ENCODE measurements at places on chromosomes 12 and 14.
A peak's percentile ranks its signal among the peaks of the same experiment; 100 is the strongest.

GRCh38 chr14:34324363-34324795 lies 137.7 kb downstream of the SPTSSA start:
- H3K4me3 ChIP-seq: no peak overlapping the region
- H3K4me1 ChIP-seq: no peaks in the 10 kb centered on the region
- DNase-seq: no peak
- no peaks in the 10 kb centered on the region for H3K36me3 ChIP-seq

DNA sequence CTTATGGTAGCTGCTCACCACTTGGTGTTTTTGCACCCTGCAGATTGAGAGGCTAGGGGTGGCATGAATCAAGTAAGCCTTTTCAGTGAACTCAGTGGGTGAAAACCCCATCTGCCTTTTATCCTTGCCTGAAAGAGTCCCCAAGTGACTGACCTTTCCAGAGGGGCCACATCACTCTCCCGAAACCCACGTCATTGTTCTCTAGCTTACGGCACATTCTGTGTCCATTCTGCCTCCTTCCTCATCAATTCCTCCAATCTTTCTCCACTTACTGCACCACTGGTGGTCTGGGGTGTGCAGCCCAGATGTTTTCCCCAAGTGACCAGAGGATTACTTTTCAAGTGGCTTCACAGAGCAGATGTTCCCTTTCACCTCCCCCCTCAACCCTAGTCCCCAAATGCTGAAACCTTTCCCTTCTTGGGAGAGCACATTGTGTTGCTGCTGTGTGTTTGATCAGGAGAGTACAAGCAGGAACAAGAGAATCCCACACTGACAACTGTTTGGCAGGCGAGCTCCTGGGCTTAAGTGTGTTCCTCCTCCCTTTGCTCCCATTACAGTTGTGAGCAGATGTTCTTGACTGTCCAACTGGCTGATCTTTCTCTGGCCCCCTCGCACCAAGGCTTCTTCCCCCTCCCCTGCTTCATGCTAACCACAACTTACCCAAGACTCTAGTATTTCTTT lies 138.0 kb upstream of the IGF1 start:
- no peaks in the 10 kb centered on the region for H3K36me3 ChIP-seq
- H3K4me3 ChIP-seq: no peak overlapping the region
- no peak for DNase-seq
- no peaks in the 10 kb centered on the region for H3K27me3 ChIP-seq
- no peaks in the 10 kb centered on the region for H3K4me1 ChIP-seq
- no peak overlapping the region for H3K27ac ChIP-seq

DNA sequence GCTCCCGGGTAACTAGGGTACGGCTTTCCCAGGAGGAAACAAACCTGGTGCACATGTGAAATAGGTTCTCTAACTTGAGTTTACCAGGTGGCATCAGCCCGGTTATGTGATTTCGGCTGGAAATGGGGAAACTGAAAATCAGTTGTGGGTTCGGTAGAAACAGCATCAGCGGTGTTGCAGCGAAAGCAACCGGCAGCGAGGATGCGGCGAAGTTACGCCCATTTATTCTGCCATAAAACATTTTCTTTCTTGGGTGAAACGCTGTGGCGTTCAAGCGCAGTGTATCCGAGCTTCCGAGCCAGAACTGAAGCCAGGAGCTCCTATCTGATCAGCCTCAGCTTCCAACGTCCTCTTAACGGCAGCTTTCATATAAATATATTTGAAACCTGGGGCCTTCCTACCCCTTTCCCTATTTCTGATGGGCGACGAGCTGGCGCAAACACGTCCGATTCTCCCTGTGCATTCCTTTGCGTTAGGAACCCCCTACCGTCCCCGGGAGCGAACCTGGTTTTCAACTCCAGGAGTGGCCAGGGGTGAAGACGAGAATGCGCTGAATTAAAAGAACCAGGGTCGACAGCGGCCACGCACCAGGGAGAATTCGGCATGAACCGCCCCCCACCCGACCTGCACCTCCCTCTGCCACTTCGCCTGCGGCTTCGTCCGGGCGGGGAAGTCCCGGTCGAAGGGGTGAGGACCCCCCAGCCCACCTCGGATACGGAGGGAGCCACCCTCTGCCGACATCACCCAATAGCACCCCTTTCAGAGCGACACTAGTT lies 1.6 kb downstream of the DPF3 start:
- H3K4me1 ChIP-seq: no peaks in the 10 kb centered on the region
- peak overlapping the region; percentile 15 for H3K4me3 ChIP-seq
- H3K27ac ChIP-seq: no peak overlapping the region

GRCh38 chr14:99599393-99599792 lies 4.6 kb downstream of the CCDC85C start:
- no peak for DNase-seq
- H3K27ac ChIP-seq: no peak overlapping the region
- no peaks in the 10 kb centered on the region for H3K4me1 ChIP-seq
- H3K36me3 ChIP-seq: no peaks in the 10 kb centered on the region

DNA sequence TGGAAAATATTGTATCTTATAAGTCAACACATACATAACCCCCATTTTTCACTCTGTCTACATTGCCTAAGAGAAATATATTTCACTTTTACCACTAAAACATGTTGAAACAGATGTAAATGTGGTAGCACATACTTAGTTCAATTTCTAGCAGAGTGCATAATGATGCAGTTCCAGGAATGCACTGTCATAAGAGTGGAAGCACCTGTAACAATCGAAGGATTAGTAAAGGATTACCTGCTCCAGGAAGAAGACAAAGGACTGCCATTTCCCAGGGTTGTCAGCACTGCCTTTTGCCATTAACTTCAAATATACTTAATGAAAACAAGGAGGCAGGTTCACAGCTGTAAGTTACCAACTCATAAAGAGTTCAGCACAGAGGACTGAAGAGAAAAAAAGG lies 24.6 kb downstream of the DAD1 start:
- H3K27ac ChIP-seq: no peak overlapping the region
- no peak overlapping the region for H3K4me3 ChIP-seq
- no peaks in the 10 kb centered on the region for H3K27me3 ChIP-seq
- no peak for DNase-seq
- peaks cover 2% of the 10 kb centered on the region for H3K36me3 ChIP-seq
- no peaks in the 10 kb centered on the region for H3K4me1 ChIP-seq

- no peak overlapping the region for H3K4me3 ChIP-seq
- no peaks in the 10 kb centered on the region for H3K36me3 ChIP-seq
- DNase-seq: no peak
- no peaks in the 10 kb centered on the region for H3K4me1 ChIP-seq
These were observed 24.4 kb downstream of the TUNAR start for GRCh38 chr14:95901054-95901453.

GRCh38 chr14:72717220-72717619 lies 176.7 kb downstream of the DPF3 start:
- DNase-seq: no peak
- H3K27me3 ChIP-seq: no peaks in the 10 kb centered on the region
- no peak overlapping the region for H3K27ac ChIP-seq
- no peaks in the 10 kb centered on the region for H3K36me3 ChIP-seq
- H3K4me3 ChIP-seq: no peak overlapping the region

DNA sequence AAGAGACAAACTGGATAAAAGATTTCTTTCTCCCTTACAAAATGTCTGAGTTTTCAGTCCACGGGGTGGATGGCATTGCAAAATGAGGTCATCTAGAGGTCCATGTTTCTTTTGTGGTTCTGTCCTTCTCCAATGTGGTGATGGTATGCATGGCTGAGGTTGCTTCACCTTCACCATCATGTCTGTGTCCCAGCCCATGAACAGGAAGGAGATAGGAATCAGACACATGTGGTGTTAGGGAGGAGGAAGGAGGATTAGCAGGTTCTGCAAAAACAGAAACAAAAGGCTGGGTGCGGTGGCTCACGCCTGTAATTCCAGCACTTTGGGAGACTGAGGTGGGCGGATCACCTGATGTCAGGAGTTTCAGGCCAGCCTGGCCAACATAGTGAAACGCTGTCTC lies 11.0 kb upstream of the AEBP2 start:
- no peak overlapping the region for H3K27ac ChIP-seq
- no peaks in the 10 kb centered on the region for H3K27me3 ChIP-seq
- H3K4me3 ChIP-seq: no peak overlapping the region
- H3K4me1 ChIP-seq: peaks cover 2% of the 10 kb centered on the region
- no peak for DNase-seq
- no peaks in the 10 kb centered on the region for H3K36me3 ChIP-seq

DNA sequence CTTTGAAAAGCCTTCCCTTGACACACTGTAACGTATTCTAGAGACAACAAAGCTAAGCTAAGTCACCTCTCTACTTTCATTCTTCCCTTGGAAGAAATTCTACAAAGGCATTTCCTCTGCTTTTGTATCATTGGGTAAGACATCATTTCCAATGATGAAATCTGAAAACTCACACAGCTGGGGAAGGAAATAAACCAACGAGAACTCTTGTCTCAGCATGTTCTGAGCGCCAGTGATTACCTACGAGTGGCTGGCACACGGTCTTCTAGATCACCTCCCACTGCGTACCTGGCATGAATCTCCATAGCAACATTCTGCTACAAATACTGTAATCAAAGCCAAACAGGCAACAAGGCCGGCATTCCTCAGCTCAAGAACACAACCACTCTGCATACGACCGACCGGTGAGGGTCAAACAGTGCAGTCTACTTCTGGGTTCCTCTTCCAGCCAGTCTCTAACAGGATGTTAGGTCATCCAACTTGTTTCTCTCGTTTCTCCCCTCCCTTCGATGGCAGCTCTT lies 7.6 kb downstream of the VPS37B start:
- DNase-seq: no peak
- H3K27me3 ChIP-seq: no peaks in the 10 kb centered on the region
- H3K27ac ChIP-seq: no peak overlapping the region
- H3K36me3 ChIP-seq: no peaks in the 10 kb centered on the region
- H3K4me3 ChIP-seq: no peak overlapping the region

- H3K4me1 ChIP-seq: no peaks in the 10 kb centered on the region
- H3K4me3 ChIP-seq: no peak overlapping the region
- H3K27me3 ChIP-seq: no peaks in the 10 kb centered on the region
- H3K36me3 ChIP-seq: no peaks in the 10 kb centered on the region
These were observed 23.3 kb downstream of the CYP46A1 start for GRCh38 chr14:99707420-99707819.

- no peak overlapping the region for H3K27ac ChIP-seq
- H3K36me3 ChIP-seq: no peaks in the 10 kb centered on the region
- no peaks in the 10 kb centered on the region for H3K4me1 ChIP-seq
- H3K27me3 ChIP-seq: no peaks in the 10 kb centered on the region
- DNase-seq: peak; percentile 61
- no peak overlapping the region for H3K4me3 ChIP-seq
These were observed 124.4 kb downstream of the KIF26A start for GRCh38 chr14:104262515-104263514.

GRCh38 chr12:89542912-89543592 lies 17.2 kb upstream of the POC1B start:
- H3K27me3 ChIP-seq: no peaks in the 10 kb centered on the region
- no peak overlapping the region for H3K4me3 ChIP-seq
- DNase-seq: peak; percentile 62
- H3K36me3 ChIP-seq: no peaks in the 10 kb centered on the region
- H3K4me1 ChIP-seq: peaks cover 2% of the 10 kb centered on the region
- H3K27ac ChIP-seq: no peak overlapping the region

DNA sequence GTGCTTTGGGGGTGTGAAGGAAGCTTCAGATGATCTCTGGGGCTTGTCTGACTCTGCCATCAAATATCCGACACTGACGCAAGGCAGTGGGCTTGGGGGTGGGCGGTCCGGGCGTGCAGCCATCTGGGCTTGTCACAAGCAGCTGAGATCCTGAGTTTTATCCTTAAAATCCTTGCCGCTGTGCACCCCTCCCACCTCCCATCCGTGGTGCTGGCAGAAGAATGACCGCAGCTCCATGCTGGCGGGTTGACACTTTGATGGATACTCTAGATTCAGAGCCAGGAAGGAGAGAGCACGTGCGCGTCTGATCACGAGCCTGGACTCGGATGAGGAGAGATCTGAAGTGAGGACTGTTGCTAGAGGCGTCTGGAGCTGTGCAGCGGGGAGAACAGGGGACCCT lies 3.0 kb downstream of the ZFYVE21 start:
- H3K27ac ChIP-seq: no peak overlapping the region
- H3K4me1 ChIP-seq: no peaks in the 10 kb centered on the region
- no peak overlapping the region for H3K4me3 ChIP-seq

- DNase-seq: peak; percentile 57
- H3K27ac ChIP-seq: no peak overlapping the region
- H3K36me3 ChIP-seq: no peaks in the 10 kb centered on the region
- H3K27me3 ChIP-seq: no peaks in the 10 kb centered on the region
- no peak overlapping the region for H3K4me3 ChIP-seq
These were observed 245.6 kb upstream of the RGS6 start for GRCh38 chr14:71686677-71687076.

DNA sequence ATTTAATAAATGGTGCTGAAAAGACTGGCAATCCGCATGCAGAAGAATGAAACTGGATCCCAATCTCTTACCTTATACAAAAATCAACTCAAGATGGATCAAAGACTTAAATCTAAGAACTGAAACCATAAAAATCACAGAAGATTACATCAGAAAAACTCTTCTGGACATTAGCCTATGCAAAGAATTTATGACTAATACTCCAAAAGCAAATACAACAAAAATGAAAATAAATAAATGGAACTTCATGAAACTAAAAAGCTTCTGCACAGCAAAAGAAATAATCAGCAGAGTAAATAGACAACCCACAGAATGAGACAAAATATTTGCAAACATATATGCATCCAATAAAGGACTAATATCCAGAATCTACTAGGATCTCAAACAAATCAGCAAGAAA lies 14.3 kb upstream of the CLEC1A start:
- H3K27ac ChIP-seq: no peak overlapping the region
- no peaks in the 10 kb centered on the region for H3K27me3 ChIP-seq
- H3K4me1 ChIP-seq: no peaks in the 10 kb centered on the region
- no peak overlapping the region for H3K4me3 ChIP-seq
- no peaks in the 10 kb centered on the region for H3K36me3 ChIP-seq
- no peak for DNase-seq

GRCh38 chr14:26204728-26205479 lies 392.9 kb downstream of the NOVA1 start:
- H3K4me1 ChIP-seq: no peaks in the 10 kb centered on the region
- H3K27me3 ChIP-seq: no peaks in the 10 kb centered on the region
- no peaks in the 10 kb centered on the region for H3K36me3 ChIP-seq
- peak overlapping the region; percentile 46 for H3K4me3 ChIP-seq
- H3K27ac ChIP-seq: no peak overlapping the region
- peak; percentile 77 for DNase-seq

DNA sequence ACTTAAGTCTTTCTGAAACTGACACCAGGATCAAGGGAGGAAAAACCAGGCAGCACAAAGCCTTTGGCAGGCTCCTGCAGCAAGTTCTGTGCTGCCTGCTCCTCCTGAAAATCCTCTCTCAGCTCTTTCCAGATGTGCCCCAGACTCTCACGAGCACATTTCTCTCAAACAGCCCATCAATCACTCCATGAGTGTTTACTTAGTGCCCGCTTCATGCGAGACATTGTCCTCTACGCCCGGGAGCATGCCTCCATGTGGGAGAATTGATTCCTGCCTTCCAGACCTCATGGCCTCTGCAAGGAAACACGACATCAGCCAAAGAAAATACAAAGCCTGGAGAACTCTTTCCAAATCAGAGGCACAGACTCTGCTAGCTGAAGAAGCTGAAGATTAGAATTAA lies 46.5 kb upstream of the TSPAN11 start:
- no peak overlapping the region for H3K4me3 ChIP-seq
- H3K27me3 ChIP-seq: peaks cover 3% of the 10 kb centered on the region
- H3K36me3 ChIP-seq: no peaks in the 10 kb centered on the region
